Adipose tissue (tissue), 3 donors: ENCODE measurements at places on chromosomes 3 and 15. TPM values are rescaled to one million over a fixed set of nuclear protein-coding genes. Genes with fewer than 3 reads are reported as not detected.

The MUC13 gene
- polyA plus RNA-seq = 1.8 TPM

The ADAMTSL3 gene
- polyA plus RNA-seq = 7.9 TPM

The EPHA3 gene
- 1.1 TPM for polyA plus RNA-seq

The SEC61A1 gene
- polyA plus RNA-seq = 51.7 TPM

The NOX5 gene
- polyA plus RNA-seq = 0.02 TPM

The SLC22A14 gene
- polyA plus RNA-seq = 0.11 TPM

The WDR73 gene
- polyA plus RNA-seq = 10.9 TPM

The CRTC3 gene
- 24.0 TPM for polyA plus RNA-seq

The IMP3 gene
- 60.4 TPM for polyA plus RNA-seq

The MYO1E gene
- polyA plus RNA-seq = 6.2 TPM

The CD200 gene
- polyA plus RNA-seq = 13.0 TPM

The MORC1 gene
- polyA plus RNA-seq = 0.01 TPM

The AGBL1 gene
- not detected for polyA plus RNA-seq
